WTC11 (cell line): ENCODE measurements at places on chromosomes 16 and 17. TPM values are rescaled to one million over a fixed set of nuclear protein-coding genes. Genes with fewer than 3 reads are reported as not detected.

The VWA3A gene
- 0.11 TPM in 1 of 3 replicates, not detected in the others for total RNA-seq

DNA sequence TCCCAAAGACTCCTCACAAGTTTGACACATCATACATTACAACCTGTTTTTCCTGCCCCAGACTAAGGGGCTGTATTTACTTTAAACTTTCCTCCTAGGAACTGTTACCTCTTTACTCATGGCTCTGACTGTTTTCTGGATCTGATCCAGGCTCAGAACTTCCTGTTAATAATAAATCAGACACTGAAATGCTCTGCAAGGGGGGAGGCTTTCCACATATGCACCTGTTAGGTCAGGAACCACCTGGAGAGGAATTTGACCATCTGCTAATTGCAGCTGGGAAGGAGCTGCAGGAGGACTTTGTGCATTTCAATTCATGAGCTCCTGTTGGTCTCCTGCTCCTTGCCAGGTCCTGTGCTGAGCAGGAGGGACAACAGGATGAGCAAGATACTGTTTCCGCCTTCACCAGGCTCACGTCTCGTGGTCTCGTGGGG is 476.9 kb upstream of the CDH5 start:
- peaks cover 20% of the 10 kb centered on the region for H3K4me1 ChIP-seq
- no peak overlapping the region for H3K4me3 ChIP-seq
- no peaks in the 10 kb centered on the region for H3K36me3 ChIP-seq
- no peaks in the 10 kb centered on the region for H3K27me3 ChIP-seq
- DNase-seq = no peak

DNA sequence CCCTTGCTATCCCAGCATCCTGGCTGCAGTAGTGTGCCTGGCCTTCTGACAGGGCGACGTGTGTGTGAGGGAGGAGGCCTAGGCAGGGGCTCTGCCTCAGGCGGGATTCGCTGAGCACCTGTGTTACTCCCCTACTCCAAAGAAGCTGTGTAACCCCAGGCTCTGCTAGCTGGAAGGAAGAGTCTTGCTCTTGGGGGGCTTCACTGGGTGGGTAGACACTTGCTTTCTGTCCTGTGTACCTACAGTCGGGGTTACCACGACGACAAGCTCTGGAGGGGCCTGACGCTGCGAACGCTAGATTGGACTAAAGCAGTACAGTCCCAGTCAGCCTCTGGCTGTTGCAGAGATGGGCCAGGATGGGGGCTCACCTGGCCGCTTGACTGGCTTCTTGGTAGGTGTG is 9.5 kb downstream of the EXOC7 start:
- no peaks in the 10 kb centered on the region for H3K4me1 ChIP-seq
- no peaks in the 10 kb centered on the region for H3K27me3 ChIP-seq
- no peak overlapping the region for H3K4me3 ChIP-seq
- H3K27ac ChIP-seq = no peak overlapping the region

The FSCN2 gene
- 0.31 to 0.89 TPM (median 0.46 TPM) in 3 replicates for total RNA-seq

- H3K4me3 ChIP-seq = no peak overlapping the region
- no peaks in the 10 kb centered on the region for H3K27me3 ChIP-seq
- no peaks in the 10 kb centered on the region for H3K36me3 ChIP-seq
- no peak overlapping the region; the same call in 1 of the 2 replicates for H3K27ac ChIP-seq
- H3K4me1 ChIP-seq = peaks cover 22% of the 10 kb centered on the region
Observed at GRCh38 chr17:56130026-56130425, 23.2 kb upstream of the ANKFN1 start.

DNA sequence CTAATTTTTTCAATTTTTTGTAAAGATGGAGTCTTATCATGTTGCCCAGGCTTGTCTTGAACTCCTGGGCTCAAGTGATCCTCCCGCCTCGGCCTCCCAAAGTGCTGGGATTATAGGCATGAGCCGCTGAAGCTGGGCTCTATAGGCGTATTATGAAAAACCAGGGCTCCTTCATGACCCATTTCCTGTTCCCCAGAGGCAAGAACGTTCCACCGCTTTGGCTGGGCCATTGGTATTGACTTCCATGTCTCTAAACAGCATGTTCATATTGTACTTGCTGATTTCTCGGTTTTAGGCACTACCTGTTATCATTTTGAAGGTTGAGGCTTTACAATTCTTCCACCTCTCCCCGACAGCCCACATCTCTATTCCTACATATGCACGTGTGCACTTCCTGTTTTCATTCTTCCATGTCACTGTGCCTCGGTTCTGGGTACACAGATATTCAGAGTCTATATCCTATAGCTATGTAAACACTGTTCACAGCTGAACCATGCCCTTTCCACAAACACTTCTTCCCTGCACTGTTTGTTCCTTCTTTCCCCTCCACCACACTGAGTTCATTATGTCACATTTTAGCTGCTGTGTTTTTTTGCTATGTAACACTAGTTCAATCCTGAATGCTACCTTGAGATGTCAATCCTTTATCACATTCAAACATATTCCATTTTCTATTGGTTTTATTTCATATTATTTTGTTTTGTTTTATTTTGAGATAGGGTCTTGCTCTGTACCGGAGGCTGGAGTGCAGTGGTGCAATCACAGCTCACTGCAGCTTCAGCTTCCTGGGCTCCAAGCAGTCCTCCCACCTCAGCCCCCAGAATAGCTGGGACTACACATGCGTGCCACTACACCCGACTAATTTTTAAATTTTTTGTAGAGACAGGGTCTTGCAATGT is 16.8 kb upstream of the MAPK3 start:
- no peak for DNase-seq
- no peaks in the 10 kb centered on the region for H3K36me3 ChIP-seq
- no peak overlapping the region for H3K27ac ChIP-seq

DNA sequence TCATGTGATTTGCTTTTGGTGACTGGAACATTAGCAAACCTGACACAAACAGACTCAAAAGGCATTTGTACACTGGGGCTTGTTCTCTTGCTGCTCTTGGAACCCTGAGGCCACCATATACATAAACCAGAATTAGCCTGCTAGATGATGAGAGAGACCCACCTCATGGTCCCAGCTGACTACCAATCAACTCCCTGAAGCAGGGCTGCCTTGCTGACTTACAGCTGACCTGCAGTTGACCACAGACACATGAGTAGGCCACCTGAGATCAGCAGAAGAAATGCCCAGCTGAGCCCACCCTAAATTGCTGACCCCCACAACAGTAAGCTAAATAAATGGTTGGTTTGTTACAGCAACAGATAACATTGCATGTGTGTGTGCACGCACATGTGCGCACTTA is 28.7 kb downstream of the BRIP1 start:
- H3K27ac ChIP-seq = no peak overlapping the region
- peaks cover under 1% of the 10 kb centered on the region for H3K36me3 ChIP-seq
- H3K4me3 ChIP-seq = no peak overlapping the region
- 0 out of 2 replicates have a peak, but pooled peaks cover 7% of the 10 kb centered on the region for H3K4me1 ChIP-seq

The ZP2 gene
- 0.07 TPM in 1 of 3 replicates, not detected in the others for total RNA-seq

DNA sequence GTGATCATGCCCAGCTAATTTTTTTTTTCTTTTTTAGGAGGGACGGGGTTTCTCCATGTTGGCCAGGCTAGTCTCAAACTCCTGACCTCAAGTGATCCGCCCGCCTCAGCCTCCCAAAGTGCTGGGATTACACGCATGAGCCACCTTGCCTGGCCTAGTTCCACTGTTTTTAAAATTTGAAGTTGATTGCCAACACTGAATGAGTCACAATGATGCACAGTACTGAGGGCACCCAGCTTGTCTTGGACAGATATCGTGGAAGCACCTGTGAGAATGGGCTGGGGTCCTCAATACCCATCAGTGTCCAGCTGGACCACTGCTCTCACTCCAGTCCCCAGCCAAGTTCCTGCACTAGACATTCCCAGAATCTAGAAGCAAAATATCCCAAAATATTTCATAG is 2.5 kb downstream of the KNOP1 start:
- H3K4me1 ChIP-seq = peaks cover 49% of the 10 kb centered on the region
- H3K27ac ChIP-seq = peak overlapping the region; percentile 79
- H3K4me3 ChIP-seq = peak overlapping the region; percentile 97
- DNase-seq = no peak

DNA sequence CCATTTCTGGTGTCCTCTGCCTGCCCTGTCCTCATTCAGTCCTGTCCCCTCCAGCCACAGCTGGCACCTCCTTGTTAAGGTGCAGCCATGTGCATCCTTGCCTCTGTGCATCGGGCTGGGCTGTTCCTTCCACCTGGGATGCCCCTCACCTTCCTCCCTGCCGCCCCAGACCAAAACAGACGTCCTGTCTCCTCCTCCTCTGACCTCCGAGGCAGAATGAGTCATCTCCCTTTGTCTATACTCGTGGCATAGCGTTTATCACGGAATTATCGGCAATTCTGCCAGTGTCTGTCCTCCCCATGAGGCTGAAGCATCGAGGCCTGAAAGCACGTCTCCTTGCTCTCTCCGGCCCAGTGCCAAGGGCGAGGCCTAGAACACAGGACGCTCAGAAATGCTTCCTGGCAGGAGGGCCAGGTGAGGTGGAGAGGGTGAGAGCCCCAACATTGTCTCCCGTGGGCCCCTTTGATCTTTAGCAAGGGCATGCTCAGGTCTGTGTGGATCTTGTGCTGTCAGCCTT is 4.6 kb downstream of the RAI1 start:
- peak overlapping the region; percentile 17 for H3K27ac ChIP-seq
- no peaks in the 10 kb centered on the region for H3K36me3 ChIP-seq
- DNase-seq = no peak
- peak overlapping the region; percentile 24; the same call in 1 of the 2 replicates for H3K4me3 ChIP-seq
- H3K4me1 ChIP-seq = peaks cover 42% of the 10 kb centered on the region

The HBM gene
- not detected in 3 replicates for total RNA-seq

DNA sequence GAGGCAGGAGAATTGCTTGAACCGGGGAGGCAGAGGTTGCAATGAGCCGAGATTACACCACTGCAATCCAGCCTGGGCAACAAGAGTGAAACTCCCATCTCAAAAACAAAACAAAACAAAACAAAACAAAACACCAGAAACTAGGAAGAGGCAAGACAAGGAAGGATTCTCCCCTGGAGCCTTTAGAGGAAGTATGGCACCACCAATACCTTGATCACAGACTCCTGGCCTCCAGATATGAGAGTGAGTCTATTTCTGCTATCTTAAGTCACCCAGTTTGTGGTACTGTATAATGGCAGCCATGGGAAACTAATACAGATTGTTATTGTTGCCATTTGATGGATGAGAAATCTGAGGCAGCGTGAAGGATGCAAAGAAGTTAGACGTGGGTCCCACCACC is 14.6 kb upstream of the CPPED1 start:
- no peak for DNase-seq
- no peak overlapping the region for H3K4me3 ChIP-seq
- H3K36me3 ChIP-seq = no peaks in the 10 kb centered on the region
- H3K27ac ChIP-seq = no peak overlapping the region

- DNase-seq = no peak
- H3K4me1 ChIP-seq = no peaks in the 10 kb centered on the region
- H3K4me3 ChIP-seq = no peak overlapping the region
- peaks cover 54% of the 10 kb centered on the region for H3K36me3 ChIP-seq
- H3K27me3 ChIP-seq = no peaks in the 10 kb centered on the region
- H3K27ac ChIP-seq = no peak overlapping the region
Observed at GRCh38 chr17:59074494-59074893, 32.2 kb downstream of the TRIM37 start.

GRCh38 chr17:73498886-73499554 is 145.2 kb downstream of the SDK2 start:
- peaks cover 23% of the 10 kb centered on the region for H3K4me1 ChIP-seq
- no peak overlapping the region for H3K27ac ChIP-seq
- no peak overlapping the region for H3K4me3 ChIP-seq
- no peaks in the 10 kb centered on the region; the same call in 1 of the 2 replicates for H3K27me3 ChIP-seq

GRCh38 chr17:21019976-21020586 is 22.7 kb downstream of the USP22 start:
- H3K27me3 ChIP-seq = no peaks in the 10 kb centered on the region
- no peak for DNase-seq
- H3K4me1 ChIP-seq = peaks cover 3% of the 10 kb centered on the region
- peaks cover 90% of the 10 kb centered on the region for H3K36me3 ChIP-seq
- no peak overlapping the region for H3K4me3 ChIP-seq

GRCh38 chr16:68251832-68252231 is 6.7 kb downstream of the PLA2G15 start:
- no peak overlapping the region for H3K27ac ChIP-seq
- no peak overlapping the region for H3K4me3 ChIP-seq
- no peaks in the 10 kb centered on the region for H3K27me3 ChIP-seq
- H3K4me1 ChIP-seq = no peaks in the 10 kb centered on the region
- no peak for DNase-seq

DNA sequence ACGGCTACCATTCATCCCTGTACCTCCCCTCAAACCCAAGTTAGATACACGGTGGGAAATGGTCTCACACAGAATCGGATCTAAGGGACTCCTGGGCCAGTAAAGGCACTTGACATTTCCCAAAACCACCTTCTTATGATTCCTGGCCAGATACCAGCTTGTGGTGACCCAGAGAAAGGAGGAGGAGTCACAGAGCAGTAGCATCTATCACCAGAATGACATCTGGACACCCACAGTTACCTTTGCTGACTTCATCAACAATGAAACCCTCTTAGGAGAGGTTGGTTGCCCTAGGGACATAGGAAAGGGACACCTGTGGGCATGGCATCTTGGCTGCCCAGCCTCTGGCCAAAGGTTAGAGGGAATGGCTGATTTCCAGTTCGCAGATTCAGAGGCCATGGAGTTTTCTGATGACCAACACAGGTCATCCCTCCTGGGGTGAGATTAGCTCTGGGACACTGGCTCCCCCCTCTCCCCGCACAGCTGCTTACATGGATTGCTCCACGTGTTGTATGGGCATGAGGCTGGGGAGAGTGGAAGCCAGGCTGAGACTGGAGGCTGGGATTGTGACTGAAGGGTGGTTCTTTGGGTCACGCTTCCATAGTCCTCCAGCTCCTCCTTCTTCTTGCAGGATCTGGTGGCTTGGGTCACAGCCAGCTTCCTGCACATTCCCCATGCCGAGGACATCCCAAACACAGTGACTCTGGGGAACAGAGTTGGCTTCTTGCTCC is 1.4 kb upstream of the AOC3 start:
- H3K27ac ChIP-seq = no peak overlapping the region
- no peaks in the 10 kb centered on the region for H3K27me3 ChIP-seq
- DNase-seq = no peak
- no peak overlapping the region for H3K4me3 ChIP-seq

DNA sequence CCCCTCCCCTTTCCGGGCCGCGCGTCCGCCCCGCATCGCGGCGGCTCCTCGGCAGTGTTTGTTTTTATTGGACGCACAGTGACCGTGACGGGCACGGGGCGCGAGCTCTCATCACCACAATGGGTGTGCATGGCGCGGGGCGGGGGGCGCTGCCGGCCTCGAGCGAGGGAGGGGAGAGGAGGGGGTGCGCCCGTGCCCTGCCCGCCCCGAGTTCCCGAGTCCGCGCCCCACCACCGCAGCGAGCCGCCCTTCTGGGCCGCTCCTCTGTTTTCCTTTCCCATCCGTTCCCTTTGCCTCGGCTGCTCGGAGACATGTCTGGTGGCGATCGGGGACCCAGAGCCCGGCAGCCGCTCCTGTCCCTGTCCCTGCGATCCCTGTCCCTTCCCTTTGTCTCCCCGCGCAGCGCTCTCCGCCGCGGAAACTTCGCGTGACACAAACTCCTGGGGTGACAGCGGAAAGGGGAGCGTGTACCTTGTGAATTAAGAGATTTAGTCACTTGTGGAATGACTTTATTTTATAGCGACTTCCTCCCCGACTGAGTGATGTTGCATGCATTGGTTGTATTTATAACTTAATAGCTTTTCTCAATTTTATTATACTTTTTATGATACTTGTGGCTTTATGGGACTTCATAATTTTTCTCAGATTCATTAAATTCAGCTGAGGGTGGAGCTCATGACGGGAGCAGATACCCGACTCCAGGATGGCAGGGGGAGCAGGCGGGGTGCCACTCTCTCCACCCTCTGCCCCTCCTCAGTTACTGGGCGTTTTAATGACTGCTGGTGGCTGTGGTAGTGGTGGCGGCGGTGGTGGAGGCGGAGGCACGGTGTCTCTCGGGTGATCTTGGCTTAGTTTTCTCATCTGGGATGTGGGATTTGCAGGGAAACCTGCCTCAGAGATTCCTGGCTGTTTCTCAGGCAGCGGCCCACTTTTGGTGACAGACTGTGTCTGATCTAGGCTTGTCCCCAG is 40.8 kb downstream of the MRM1 start:
- H3K27me3 ChIP-seq = peaks cover 63% of the 10 kb centered on the region
- no peak overlapping the region for H3K27ac ChIP-seq
- H3K4me1 ChIP-seq = peaks cover 23% of the 10 kb centered on the region
- peak overlapping the region; percentile 76 for H3K4me3 ChIP-seq
